ENCODE measurements at places on chromosomes 6 and 20. TPM values are rescaled to one million over a fixed set of nuclear protein-coding genes. Genes with fewer than 3 reads are reported as not detected.

Gene OPRL1
- total RNA-seq: under 0.01 TPM

Gene UST
- 27.7 TPM for total RNA-seq

Gene CST5
- total RNA-seq: not detected

Gene MAS1
- total RNA-seq: under 0.01 TPM

Gene LMBRD1
- total RNA-seq: 22.0 TPM

Gene OGFR
- 26.7 TPM for total RNA-seq

Gene C6orf163
- not detected for total RNA-seq

Gene ATF6B
- total RNA-seq: 12.6 TPM

Gene LINC00237
- total RNA-seq: not detected
